ENCODE measurements at places on chromosomes 1 and 21.

DNA sequence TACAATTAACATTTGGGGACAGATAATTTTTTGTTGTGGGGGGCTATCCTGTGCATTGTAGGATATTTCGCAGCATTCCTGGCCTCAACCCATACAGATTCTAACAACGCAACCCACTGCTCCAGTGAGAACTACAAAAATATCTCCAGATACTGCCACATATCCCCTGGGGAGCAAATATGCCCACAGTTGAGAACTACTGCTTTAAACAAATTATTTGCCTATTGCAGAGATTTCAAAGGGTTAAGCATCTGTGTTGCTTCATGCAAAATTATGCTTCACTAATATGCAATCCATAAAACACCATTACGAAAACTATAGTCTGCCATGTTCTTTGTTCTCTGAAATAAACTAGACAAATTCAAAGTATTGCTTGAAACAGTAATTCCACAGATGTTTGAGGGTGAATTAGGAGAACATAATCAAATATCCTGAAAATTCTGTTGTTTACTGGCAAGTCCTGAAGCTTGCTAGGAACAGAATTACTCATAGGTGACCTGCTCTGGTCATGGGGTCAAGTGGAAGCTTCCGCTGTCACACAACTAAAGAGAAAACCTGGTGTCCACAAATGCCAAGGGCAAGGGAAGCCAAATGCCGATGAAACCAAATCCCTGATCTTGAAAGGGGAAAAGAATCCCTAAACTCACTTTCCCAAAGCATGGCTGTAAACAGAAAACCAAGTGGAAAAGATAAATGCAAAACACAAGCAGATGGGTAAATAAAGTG lies 149.4 kb downstream of the RERE start:
- no peak for DNase-seq

- DNase-seq = no peak
Measured at GRCh38 chr1:168403140-168403539, 122.5 kb downstream of the TBX19 start.

DNA sequence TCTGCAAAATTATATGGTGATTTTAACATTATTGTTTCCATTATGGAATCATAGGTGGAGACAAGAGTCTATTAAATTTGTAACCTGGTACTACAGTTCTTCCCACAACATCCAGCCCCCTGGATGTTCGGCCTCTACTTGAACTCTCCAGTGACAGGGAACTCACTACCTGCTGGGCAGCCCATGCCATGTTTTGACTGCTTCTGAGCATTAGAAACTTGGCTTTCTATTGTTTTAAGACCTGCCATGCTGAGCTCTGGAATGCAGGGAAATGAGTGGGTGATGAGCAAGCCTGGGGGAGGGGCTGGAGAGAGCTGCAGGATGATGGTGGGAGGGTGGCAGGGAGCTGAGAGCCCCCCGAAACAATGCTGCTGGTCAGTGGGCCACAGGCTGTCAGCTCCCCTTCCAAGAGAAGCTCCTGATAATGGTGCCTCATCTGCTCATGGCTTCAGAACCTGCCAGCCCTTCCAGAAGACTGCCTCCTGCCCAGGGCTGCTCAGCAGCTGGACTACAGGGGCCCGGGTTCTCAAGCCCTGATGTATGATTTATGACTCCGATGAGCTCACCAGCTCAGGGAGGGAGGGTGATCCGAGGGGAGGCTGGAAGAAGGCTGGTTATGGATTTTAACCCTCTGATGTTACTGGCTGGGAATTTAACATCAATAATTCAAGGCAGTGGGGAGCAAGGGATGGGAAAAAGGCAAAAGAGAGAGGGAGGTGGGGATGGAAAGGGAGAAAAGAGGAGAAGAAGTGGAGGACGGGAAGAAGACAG lies 205.0 kb downstream of the HIVEP3 start:
- DNase-seq = no peak

GRCh38 chr1:40668769-40669525 lies 3.5 kb upstream of the RIMS3 start:
- no peak for DNase-seq

- no peak for DNase-seq
Measured at GRCh38 chr1:164308101-164308500, 250.9 kb upstream of the PBX1 start.

GRCh38 chr1:175405766-175406165 lies 213.2 kb upstream of the KIAA0040 start:
- no peak for DNase-seq

DNA sequence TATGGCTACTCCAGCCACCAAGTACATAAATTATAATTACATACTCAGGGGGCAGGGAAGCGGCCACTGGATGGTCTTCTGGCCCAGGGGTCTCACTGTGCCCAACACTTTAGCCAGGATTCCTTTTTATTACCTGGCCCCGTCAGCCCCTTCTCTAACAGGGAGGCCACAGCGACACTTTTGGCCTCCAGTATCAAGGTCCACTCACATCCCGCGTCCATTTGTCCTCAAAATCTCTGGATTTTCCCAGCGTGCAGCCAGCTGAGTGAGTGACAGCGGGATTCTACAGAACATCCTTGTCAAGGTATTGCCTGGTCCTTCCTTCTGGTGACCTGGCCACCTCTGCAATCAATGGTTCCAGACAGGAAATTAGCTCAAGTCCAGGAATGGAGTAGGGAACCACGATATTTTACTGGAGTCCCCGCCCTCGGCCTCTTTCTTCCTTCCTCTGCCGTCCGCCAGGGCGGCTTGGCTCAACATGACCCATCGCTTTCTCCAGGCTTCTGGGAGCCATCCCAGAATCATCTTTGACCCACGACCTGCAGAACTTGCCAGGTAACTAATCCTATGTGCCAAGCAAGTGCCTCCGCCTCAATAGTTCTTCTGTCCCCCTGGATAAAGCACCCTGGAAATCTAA lies 2.7 kb upstream of the COL6A2 start:
- DNase-seq = no peak

- no peak for DNase-seq
Measured at GRCh38 chr1:93658188-93658587, 23.4 kb downstream of the BCAR3 start.

- DNase-seq = no peak
Measured at GRCh38 chr1:28178690-28179485, 2.4 kb upstream of the PTAFR start.

- DNase-seq = peak; percentile 37
Measured at GRCh38 chr1:221742555-221743415, 896 bp upstream of the DUSP10 start.

DNA sequence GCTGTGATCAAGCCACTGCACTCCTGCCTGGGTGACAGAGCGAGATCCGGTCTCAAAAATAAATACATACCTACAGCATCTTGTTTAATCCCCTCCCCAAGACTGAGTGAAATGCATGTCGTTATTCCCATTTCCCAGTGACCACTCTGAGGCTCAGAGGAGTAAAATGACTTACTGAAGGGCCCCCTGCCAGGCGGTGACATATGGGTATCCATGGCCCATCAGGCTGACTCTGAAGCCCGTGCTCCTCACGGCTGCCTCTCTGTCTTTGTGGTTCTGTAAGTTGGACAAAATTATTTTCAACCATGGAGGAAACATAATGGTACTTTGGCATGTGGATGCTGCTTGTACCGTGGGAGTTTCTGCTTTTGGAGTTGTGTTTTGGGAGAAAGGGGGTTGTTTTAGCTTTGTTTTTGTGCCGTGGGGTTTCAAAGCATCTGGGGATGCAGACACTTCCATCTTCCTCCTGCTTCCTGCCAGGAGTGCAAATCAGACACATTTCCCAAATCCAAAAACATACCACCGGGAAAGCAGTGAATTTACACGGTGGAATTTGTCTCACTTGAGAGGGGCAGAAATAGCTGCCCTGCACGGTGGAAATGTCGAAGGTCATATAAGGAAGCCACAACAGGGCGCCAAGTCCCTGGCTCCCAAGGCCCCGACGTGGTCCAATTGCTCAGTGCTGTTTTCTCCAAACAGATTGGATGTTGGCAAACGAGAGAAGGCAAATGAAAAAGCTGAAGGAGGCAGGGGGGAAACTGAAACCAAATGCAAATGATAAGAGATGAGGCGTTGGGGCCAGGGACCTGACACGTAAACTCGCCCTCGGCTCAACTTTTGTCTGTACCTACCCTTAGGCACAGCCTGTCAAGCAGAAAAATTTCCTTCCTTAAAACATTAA lies 17.1 kb upstream of the PINK1 start:
- no peak for DNase-seq

DNA sequence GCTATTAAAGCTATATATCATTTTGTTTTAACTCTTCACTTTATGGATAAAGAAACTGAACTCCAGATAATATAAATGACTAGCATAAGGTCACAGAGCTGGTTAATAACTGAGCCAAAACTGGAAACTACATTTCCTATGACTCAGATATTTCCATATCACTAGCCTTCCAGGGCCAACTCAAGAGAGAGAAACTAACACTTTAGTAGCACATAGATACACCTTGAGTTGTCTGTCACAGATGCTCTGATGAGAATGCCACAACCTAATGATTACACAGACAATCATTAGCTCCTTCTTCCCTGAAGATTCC lies 40.7 kb downstream of the NME7 start:
- DNase-seq = no peak

GRCh38 chr1:30887485-30888315 lies 20.9 kb downstream of the SDC3 start:
- no peak for DNase-seq

DNA sequence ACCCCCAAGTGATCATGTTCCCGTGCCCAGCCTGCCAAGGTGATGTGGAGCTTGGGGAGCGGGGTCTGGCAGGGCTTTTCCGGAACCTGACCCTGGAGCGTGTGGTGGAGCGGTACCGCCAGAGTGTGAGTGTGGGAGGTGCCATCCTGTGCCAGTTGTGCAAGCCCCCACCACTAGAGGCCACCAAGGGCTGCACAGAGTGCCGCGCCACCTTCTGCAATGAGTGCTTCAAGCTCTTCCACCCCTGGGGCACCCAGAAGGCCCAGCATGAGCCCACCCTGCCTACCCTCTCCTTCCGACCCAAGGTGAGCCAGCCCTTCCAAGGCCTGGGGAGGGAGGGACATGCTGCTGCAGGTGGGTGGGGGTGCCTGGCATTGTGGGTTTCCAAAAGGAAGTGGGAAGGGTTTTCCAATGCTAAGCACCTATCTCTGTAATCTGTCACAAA lies 2.3 kb downstream of the TRIM46 start:
- DNase-seq = no peak

GRCh38 chr1:18299441-18300338 lies 181.0 kb upstream of the KLHDC7A start:
- no peak for DNase-seq

DNA sequence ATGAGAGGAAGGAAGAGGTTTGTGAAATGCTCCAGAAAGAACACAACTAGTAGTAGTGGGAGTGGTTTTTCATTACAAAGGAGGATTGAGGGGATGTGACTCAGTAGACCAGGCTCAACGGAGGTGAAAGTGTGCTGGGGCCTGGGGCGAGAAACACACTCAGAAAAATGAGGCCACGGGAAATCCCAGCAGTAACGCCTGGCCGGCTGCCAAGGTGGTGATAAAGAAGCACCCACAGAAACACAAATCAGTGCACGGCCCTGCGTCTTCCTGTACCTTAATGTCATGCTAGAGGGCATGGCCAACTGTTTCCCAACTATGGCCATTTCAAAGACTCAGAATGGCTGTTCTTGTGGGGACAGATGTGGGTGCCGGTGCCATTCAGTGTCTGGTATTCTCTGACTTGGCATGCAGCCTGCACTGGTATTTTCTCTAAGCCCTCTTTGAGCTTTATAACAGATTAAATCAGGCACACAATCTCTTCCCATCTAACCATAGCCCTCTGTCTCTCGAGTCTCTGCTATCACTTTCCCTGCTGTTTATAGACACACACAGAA lies 38.2 kb downstream of the URB2 start:
- no peak for DNase-seq

GRCh38 chr1:150557813-150558212 lies 8.6 kb downstream of the ADAMTSL4 start:
- no peak for DNase-seq

DNA sequence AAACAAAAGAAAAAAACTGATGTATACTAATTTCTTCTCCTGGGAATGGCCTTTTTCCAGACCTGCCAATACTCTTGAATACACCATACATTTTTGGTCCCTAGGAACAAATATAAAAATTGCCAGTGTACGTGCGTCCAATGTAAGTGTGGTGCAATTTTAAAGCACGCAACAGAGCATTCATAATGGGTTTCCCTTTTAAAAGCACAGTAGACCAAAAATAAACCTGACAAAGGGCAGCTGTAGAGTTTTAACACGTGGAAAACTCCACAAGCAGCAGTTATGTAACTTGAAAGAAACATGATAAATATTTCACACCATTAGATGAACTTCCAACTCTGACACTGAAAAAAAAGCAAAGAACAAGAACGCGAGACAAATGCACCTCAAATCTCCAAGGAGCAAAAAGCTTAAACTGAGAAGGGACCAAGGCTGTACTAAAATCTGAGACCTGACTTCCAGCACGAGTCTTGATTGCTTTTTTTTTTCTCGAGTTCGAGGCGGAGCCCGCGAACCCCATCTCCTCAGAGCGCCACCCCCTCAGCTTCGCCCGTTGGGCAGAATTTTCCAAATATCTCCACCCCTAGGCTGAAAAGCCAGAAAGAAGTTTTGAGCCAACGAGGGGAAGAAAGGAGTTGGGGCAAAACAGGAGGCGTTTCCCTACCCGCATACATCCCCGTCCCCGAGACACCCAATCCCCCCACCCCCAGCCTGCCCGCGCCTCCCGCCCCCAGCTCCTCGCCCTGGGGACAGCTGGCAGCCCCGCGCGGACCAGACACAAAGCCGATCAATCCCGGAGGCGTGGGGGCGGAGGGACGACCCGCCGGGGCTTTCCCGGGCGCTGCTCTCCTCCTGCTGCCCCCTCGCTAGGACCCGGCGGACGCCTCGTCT lies at the start of gene JAM2:
Gene JAM2, plus strand, starts transcription at position 599 of the 891 bp plus-strand sequence. CDS start 564 bp downstream, outside the sequence.
- peak; percentile 38 for DNase-seq

- no peak for DNase-seq
Measured at GRCh38 chr1:223828162-223828848, 17.4 kb downstream of the TP53BP2 start.

GRCh38 chr1:25458541-25459298 lies 28.0 kb downstream of the MACO1 start:
- DNase-seq = no peak

GRCh38 chr21:39153373-39153772 lies 29.9 kb downstream of the PSMG1 start:
- no peak for DNase-seq

GRCh38 chr21:39103689-39104088 lies 79.6 kb downstream of the PSMG1 start:
- DNase-seq = no peak

All from left renal cortex interstitium (tissue), 4 donors.